AG08396 (cell line): ENCODE measurements at places on chromosomes 7 and 10.

DNA sequence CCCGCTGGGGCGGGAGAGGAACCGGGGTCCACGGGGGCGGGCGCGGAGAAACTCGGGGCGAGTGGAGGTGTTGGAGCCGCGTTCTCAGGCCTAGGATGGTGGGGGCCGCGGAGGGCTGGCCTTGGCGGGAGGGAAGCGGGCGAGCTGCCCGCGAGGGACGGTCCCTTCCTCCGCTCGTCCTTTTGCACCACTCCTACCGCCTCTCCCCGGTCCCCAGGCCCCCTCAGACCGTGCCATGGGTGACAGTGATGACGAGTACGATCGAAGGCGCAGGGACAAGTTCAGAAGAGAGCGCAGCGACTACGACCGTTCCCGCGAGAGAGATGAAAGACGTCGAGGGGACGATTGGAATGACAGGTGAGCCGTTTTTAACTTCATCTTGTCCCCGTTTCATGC, 451 bp downstream of the SRRT start:
- no peak for DNase-seq

DNA sequence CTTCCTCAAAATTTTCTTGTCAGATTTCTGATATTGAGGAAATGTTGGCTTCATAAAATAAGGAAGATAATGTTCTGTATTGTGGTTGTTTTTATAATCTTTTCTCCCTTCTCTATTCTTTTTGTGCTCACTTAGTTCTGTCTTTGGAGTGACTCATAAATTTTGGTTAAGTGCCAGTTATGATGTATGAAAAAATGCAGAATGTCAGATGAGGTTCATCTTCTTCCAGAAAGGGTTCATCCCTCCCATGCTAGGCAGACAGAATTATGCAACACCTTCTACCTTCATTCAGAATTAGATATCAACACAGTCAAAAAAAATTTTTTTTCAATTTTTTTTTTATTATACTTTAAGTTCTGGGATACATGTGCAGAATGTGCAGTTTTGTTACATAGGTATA, 36.6 kb upstream of the CYP2C19 start:
- no peak for DNase-seq

DNA sequence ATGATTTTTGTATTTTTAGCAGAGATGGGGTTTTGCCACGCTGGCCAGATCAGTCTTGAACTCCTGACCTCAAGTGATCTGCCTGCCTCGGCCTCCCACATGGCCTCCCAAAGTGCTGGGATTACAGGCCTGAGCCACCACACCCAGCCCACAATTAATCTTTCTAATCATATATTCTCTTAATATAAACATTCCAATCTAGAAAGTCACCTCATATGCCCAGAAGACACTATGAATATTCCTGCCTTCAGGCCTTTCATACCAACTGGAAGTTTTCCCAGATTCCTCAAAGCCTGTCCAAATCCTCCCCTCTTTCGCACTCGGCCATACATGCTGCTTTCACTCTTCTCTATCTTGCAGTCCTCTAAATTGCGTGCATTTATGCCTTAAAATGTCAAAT, 32.6 kb downstream of the PDZD8 start:
- no peak for DNase-seq

DNA sequence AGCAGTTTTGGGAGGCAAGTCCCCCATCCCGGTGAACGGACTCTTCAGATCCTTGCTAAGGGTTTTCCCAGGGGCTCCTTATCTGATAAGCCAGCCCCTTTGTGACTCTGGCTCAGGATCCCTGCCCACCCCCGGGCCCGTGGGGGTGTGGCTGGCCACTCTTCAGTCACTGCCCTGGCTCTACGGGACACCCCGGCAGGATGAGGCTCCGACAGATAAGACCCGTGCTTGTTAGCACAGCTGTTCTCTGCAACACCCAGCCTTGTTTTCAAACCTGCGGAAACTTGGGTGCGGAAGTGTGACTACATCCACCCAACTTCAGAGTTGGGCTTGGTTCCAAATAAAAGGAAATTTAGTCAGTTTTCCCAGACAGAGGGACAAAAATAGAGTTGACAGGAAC, 66.7 kb upstream of the PODXL start:
- DNase-seq, result no peak

GRCh38 chr10:127398971-127399365, 150.1 kb upstream of the NPS start:
- DNase-seq, result no peak

GRCh38 chr10:6309816-6310215, 107.1 kb downstream of the PFKFB3 start:
- DNase-seq, result no peak
